ENCODE measurements at places on chromosomes 11 and 22.

DNA sequence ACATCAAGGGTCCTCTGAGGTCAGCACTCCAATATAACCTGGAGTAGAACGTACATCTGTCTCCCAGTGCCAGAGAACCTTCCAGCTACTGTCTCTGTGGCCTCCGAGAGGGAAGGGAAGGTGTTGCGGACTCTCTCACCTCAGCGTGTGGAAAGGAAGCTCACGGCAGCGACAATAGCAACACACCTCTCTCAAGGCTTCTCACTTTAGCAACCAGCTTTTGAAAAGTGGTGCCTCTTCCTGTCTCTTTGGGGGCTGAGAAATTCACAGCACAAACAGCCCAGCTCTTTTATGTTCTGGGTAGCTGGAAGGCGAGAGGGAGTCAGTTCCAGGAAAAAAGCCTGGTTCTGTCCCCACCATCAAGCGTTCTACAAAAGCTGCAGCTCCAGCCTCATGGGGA lies 156.9 kb upstream of the TBCEL start:
- no peak for DNase-seq

DNA sequence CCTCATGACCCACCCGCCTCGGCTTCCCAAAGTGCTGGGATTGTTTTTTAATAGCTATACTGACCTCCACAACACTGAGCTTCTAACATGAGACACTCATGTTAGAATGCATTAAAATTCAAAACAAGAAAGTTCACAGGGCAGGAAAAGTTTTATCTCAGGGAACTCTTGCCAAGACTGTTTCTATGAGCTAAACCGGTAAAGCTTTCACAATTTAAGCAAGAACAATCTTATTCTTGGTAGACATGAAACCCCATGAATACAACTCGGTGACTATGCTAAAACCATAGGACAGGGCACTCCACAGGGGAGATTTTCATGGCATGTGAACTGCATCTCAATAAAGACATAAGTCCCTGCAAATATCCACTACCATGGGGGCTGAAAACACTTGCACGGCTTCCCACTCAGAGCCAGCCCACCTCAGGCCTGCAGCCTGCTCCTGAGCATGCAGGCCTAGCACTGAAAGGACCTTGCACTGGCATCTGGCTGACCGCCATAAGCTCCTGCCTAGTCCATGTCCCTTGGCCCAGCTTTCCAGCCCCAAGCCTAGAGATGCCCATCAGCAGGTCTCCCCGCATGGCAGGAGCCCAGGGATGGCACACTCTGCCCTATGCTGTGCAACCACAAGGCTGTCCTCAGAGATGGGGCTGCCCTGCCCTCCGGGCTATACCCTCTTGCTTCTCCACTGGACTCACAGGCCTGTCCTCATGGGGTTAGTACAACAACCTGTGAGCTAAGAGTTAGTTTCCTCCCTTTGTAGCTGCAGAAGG lies 58.4 kb downstream of the DGCR2 start:
- DNase-seq = no peak

GRCh38 chr22:46031965-46032851 lies 55.2 kb upstream of the WNT7B start:
- no peak for DNase-seq

- no peak for DNase-seq
These were observed 223.8 kb downstream of the BLID start for GRCh38 chr11:121892131-121892681.

DNA sequence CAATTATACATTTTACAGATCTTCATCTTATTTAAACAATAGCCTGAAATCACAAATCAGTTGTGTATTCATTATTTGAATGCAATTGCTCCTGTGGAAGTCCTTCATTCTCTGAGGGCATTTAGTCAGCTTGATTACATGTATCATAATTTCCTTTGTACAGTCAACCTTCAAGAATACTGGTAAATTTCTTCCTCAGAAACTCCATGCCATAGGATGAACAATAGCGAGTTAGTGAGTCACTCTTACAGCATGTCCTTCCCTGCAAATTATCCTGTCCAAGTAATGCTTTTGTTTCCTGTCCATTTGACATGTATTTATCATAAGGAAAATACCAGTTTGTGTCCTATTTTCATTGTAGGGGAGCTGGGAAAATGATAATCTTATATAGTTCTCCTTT lies 3.8 kb downstream of the OR10S1 start:
- no peak for DNase-seq

DNA sequence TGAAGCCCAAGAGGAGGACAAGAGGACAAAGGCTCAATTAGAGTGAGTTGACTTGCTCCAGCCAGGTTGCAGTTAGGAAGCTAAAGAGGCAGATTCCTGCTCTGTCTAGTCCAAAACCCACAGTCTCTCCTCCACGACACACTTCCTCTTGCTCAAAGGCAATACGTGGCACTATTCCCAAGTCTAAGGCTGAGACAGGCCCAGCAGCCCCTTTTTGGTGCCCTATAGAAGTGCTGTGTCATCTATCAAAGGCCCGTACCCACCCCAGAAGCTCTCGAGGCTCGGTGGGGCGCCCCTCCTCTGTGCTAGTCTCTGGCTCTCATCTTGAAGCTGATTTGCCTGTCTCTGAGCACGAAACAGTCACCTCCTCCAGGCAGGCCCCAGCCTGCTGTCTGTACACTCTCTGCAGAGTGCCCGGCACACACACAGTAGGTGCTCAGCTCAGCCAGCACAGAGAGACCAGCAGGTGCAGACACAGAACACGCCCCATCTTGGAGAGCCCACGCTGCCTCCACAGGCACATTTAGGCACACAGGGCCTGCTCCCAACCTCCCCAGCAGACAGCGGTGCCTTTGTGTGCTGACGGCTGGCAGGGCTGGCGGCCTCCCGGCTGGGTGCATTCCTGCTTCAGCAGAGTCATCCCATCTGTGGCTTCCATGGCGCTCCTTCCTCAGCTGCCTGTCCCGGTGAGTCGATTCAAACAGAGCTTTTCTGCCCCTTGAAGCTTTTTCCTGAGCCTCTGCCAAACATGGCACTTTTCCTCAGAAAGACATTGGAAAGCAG lies 52.8 kb downstream of the MYH9 start:
- no peak for DNase-seq

GRCh38 chr22:26845021-26845743 lies 187.8 kb downstream of the MIAT start:
- no peak for DNase-seq

DNA sequence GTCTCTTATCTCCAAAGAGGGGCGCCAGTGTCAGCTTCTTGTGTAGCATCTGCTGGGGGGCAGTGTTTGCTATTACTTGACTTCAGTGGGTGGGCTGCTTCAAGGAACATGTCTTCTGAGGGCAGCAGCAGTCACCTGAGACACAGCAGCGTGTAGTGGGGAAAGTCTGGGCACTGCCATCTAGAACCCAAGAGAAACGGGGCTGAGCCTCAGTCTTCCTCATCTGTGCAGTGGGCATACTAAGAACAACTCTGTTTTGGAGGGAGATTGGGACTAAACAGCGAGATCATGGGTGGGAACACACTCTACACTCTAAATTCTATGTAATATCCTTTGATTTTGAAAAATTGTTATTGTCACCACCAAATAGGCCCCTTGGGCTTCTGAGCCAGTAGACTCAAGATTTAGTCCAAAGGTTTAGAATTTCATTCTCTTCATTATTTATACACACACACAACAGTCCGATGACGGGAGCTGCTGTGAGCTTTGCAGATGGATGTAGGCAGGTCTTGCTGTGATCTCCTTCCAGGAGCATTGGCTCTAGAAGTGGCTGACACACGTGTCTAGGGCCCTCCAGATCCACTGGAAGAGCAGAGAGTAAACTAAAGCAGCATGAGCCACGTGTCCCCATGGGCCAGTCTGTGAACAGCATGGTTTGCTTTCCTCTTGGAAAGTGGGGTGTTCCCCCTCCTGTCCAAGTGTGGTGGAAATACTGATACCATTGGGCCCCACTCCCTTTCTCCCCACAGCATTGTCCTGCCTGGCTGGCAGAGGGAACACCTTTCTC lies 51.8 kb downstream of the TRAF6 start:
- DNase-seq = no peak

- DNase-seq = no peak
These were observed 216.9 kb downstream of the CADM1 start for GRCh38 chr11:115287266-115287665.

DNA sequence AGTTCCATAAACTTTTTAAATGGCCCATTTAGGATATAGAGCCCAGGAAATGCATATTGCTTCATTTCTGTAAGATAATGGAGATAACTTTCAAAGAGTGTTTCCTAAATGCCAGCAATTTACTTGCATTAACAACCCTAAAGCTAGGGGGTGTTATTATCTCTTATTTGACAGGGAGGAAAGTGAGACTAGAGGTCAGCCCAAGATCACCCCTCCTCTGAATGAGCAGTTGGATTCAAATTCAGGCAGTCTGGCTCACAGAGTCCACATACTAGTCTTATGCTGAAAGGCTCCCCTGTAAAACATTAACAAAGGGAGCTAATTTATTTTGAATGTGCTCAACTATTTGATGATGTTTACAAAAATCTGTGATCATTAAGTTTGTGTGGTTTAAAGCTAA lies 49.9 kb upstream of the TRIM77 start:
- DNase-seq = no peak

DNA sequence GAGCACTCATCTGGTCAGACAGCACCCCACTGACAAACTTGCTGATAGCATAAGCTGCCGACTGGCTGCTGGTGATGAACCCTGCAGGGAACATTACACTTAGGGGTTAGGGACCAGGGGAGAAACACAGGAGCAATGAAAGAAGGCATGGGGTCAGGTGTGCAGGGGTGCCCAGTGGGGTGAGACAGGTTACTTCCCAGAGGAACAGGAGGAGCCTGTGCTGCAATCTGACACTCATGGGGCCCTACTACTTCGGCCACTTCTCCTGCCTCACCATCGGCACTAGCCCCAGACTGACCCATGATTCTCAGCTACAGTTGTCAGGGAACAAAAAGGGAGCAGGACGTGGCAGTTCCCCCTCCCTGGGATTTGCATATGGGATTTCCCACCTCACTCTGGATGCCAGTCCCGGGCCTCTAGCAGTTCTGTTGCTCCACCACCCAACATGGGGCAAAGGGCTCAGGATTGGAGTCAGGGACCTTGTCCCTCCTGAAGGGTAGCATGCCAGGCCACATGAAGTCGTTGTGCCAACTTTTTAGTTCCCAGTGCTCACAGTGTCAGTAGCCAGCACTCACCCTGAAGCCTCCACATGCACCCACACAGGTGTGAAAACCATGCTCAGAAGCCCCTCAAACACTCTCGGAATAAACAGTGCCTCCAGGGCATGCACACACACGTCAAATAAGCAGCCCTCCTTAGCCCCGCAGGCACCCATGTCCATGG lies 2.2 kb downstream of the SLC37A4 start:
- no peak for DNase-seq

DNA sequence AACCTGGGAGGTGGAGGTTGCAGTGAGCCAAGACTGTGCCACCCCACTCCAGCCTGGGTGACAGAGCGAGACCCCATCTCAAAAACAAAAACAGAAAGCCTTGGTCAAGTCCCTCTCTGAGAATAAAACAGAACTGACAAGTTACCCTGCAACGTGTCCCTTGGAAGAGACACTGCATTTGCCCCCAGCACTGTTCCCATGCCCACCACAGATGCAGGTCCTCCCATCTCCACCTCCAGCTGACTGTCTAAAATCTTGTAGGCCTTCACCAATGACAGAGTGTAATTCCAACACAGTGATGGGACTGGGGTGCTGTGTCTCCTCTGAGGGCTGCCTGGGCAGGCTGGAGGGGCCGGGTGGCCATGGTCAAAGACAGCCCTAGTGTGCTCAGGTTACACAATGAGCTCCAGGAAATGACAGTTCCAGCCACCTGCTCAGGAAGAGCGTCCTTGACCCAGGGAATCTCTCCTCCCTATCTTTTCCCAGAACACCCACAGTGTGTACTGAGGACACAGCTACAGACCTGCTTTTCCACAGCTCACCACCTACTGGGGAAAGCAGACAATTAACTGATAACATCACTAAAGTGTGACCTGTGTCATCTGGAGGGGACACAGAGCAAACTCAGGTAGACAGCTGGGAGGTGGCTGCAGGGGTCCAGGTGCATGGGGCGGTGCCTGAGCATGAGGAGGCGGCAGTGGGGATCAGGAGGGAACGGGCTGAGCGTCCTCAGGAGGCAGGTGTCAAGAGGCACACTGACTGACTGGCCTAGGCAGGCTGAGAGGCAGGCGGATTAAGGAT lies 56.4 kb downstream of the ARFGAP3 start:
- no peak for DNase-seq

DNA sequence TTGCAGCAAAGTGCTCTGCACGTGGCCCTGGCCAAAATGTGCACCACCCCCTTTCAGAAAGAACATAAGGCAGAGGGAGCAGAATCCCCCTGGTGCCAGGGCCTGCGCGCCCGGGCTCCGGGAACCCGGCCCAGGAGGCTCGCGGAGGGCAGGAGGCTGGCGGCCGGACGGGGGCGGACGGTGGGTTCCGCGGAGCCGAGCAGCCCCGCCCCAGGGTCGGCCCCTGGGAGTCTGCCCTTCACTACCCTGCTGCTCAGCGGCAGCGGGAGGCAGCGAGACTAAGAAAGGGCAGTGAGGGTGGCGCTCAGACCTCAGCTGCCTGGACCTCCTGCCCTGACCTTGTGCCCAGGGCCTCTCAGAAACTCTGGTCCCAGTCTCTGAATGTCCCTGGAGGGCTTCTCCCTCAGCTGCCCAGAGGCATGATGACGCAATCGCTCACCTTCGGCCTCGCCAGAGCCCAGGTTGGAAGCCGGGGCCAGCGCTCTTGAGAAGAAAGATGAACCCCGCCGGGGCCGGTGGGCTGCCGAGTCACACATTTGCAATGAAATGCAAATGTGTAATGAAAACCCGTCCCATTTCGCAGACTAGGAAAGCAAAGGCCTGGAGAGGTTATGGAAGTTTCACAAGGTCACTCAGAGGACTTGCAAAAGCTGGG lies 1.1 kb upstream of the CLMP start:
- DNase-seq = no peak

DNA sequence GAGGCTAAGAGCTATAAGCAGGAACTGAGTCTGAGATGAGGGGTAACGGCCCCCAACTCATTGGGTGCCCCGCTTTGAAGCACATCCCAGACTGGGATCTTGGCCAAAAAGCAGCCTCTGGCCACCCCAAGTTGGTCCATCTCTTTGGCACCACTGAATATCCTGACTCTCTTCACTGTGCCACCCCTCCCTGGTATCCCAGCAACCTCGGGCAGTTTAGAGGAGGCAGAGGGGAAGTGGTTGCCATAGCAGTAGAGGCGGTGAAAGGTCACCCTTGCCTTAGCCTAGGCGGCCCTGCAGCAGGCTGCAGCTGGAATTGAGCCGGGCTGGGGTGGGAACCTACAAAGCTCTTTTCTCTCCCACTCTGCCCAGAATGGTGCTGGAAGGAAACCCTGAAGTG lies 1.1 kb downstream of the PELI3 start:
- DNase-seq = no peak

Measured in activated naive CD4-positive, alpha-beta T cell (primary cell).